ENCODE measurements at places on chromosomes 3 and 15.

DNA sequence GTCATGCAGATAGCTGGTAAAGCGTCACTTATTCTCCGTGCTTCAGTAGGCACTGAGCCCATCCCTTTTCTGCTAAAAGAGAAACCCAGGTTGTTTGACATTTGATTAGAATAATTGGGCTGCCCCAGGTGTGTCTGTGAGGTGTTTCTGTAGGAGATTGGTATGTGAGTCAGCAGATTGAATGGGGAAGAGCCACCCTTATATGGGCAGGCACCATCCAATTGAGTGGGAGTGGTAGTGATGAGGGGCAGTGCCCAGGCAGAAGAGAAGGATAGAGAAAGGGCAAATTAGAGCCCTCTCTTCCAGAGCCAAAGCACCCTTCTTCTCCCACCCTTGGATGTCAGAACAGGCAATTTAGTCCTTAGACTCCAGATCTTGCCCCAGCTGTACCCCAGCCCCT, 384.3 kb upstream of the GBE1 start:
- no peak for DNase-seq

GRCh38 chr3:107796791-107797190, 274.0 kb downstream of the BBX start:
- DNase-seq = no peak

GRCh38 chr3:196354132-196354531, 15.9 kb upstream of the TM4SF19 start:
- no peak for DNase-seq

DNA sequence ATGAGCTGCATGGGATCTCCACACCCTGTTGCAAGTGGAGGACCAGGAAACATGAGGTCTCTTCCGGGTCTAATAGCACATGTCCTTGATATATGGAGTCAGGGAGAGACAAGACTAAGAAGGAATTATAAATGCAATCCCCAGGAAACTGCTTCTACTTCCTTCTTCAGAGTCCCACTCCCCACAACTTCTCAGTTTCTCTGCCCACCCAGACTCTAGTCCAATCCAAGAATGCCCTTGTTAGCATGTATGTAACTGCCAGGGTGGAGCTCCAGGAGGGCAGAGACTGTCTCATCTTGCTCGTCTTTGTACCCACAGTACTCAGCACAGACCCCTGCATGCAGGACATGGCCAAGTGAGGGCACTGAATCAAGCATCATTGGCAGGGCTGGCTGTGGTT, 8.3 kb downstream of the DAPK2 start:
- no peak for DNase-seq

DNA sequence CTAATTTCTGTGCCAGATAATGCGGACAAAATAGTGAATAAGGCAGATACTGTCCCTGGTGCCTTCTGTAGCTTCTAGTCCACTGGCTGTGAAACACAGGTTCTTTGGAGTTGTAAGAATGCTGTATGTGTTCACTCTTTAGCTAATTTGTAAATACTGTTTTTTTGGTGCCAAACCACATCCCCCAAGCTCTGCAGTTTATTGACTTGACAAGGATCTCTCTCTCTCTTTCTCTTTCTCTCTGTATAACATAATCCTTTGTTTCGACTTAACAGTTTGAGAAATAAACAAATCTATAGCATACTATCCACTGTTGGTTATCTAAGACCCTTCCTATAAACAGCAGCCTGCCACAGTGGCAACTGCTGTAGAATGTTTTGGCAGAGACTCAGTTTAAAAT, 7.6 kb downstream of the SMAD3 start:
- DNase-seq = no peak

DNA sequence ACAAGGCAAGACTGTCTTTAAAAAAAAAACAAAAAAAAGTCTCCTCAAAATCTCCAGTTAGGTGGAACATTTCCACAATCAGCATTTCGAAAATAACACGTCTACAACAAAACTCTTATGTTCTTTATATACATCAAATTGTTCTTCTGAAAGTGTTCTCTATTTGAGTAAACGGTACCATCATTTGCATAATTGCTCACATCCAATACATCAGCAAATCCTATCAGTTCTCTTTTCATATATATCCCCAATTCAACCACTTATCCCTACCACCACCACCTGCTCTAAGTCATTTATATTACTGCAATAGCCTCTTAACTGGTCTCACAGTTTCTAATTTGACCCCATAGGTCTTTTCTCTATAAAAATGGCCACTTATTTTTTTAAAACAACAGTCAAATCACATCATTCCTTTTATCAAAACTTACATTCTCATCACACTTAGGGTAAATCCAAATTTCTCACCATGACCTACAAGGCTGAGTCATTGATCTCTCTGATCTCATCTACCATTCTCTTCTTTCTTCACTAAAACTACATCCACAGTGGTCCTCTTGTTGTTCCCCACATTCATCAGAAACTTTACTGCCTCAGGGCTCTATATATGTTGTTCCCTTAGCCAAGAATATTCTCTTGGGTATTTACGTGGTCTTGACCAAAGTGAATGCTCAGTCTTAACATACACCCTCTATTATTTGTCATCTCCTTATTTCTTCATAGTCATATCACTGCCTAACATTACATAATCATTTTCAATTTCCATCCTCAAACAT, 237.0 kb downstream of the SCAPER start:
- DNase-seq = no peak

DNA sequence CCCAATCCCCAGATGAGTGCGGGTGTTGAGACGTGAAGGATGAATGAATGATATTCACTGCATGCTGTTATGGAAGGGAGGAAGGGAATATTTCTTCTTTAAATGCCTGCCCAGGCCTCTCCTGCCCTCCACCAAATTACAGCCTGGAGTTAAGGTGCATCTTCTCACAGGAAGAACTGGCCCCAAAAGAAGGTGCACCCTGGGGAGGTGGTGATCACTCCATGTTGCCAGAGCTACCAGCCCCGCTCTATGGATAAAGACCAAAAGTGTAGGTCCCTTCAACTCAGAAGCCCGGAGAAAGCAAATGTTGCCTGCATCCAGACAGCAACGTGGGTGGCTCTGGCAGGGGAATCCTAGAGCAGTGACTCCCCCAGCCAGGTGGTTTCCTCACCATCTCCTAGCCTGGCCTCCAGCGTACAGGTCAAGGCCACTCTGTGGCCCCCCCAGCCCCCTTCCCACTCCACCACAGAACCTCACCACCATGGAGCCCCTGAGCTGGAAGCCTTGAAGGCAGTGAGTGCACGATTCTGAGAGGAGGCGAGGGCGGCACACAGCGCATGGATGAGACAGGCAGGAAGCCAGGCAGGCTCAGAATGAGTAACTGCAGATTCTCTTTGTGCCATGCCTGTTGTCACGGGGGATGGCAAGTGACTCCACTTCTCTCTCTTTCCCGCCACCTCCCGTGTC, 3.5 kb upstream of the VIPR1 start:
- DNase-seq = no peak

DNA sequence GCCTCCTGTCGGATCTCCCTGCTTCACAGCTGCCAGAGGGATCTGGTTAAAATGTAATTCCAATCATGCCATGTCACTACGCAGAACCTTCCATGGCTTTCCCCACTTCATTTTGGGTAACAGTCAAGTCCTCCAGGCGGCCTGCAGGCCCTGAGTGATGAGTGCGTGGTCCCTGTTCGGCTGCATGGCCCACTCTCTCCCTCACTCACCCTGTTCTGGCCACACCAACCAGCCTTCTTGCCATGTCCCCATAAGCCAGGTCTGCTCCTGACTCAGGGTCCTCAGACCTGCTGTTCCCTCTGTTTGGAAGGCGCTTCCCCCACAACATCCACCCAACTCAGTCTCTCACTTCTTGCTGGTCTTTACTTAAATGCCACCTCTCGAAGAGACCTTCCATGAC, 41.6 kb upstream of the LINGO1 start:
- no peak for DNase-seq

GRCh38 chr3:123444023-123444422, 4.9 kb downstream of the ADCY5 start:
- DNase-seq = no peak

DNA sequence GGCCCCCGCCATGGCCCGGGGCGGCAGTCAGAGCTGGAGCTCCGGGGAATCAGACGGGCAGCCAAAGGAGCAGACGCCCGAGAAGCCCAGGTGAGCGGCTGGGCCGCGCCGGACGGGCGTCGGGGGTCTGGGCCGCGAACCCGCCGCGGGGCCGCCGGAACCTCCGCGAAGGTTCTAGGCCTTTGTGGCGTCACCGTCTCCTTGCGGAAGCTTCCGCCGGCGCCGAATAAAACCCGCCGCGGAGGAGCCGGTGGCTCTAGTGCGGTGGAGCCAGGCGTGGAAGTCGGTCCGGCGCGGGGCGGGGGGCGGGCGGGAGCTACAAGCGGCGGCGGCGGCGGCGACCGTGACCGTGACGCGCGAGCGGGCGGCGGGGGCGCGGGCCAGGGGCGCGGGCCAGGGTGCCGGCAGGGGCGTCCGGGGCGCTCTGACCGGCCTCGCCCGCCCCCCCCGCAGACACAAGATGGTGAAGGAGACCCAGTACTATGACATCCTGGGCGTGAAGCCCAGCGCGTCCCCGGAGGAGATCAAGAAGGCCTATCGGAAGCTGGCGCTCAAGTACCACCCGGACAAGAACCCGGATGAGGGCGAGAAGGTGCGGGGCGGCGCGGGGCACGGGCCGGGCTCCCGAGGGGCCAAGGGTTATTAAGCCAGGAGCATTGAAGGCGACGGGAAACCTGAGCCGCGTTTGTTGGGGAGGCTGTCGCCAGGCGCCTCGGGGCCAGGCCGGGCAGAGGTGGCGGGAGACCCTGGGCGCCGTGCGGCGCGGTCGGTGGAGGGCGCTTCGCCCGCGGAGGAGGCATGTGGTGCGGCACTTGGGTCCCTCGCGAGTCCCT, at the start of gene DNAJA4:
DNAJA4 (plus strand) TSS at position 259 of the 833 bp plus-strand sequence; CDS start at position 461, 202 bp downstream.
- DNase-seq = no peak

DNA sequence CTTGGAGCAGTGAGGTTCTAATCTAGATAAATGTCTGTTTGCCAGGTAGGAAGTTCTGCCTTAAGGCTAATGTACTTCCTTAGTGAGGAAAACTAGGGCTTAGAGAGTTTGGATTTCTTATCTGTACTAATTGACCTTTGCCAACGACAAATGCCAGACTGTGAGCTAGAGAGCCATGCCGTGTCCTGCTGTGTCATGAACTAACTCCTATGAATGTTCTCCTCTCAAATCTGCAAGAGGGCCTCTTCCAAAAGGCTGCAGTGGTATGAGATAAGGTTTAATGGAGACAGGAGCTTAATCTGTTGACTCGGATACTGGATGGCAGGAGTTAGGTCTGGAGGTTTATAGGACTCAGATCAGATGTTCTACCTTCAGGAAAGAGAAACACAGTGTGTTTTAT, 524.9 kb downstream of the NTRK3 start:
- DNase-seq = no peak

- DNase-seq = no peak
Measured at GRCh38 chr3:136141291-136141785, 54.8 kb downstream of the MSL2 start.

- no peak for DNase-seq
Measured at GRCh38 chr15:77907824-77908751, 169.4 kb downstream of the TBC1D2B start.

DNA sequence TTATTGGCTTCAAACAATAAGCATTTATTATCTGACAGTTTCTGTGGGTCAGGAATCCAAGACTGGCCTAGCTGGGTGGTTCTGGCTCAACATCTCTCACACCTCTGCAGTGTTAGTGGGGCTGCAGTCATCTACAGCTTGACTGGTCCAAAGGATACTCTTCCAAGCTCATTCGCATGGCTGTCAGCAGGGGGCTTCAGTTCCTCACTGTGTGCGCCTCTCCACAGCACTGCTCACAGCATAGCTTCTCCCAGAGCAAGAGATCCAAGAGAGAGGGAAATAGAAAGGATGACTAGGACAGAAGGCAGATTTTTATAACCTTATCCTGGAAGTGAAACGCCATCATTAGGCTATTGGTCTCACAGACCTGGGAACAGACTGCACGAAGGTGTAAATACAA, 64.2 kb downstream of the MAGI1 start:
- DNase-seq = no peak

- no peak for DNase-seq
Measured at GRCh38 chr3:157147099-157147803, 12.7 kb downstream of the CCNL1 start.

- DNase-seq = no peak
Measured at GRCh38 chr15:79539401-79539800, 107.3 kb downstream of the MINAR1 start.

GRCh38 chr3:46509661-46510187, 11.9 kb downstream of the RTP3 start:
- DNase-seq = no peak

DNA sequence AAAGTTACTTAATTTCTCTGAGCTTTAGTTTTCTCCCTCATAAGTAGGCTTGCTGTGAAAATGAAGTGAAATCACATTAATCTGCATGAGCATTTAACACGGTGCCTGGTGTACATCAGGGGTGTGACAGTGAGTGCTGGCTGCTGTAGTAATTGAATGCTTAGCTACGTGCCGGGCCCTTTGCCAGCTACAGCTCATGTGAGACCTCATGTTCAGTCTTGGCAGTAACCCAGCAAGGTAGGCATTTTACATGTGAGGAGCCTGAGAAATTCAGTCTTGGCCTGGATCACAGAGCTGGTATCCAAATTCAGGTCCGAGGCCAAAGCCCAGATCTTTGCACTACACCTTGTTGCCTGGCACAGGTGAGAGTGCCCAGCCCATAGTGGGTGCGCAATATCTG, 9.1 kb downstream of the GHRL start:
- no peak for DNase-seq

GRCh38 chr3:99126316-99126715, 224.8 kb upstream of the DCBLD2 start:
- DNase-seq = no peak

- no peak for DNase-seq
Measured at GRCh38 chr3:130504701-130505100, 12.3 kb upstream of the COL6A6 start.

DNA sequence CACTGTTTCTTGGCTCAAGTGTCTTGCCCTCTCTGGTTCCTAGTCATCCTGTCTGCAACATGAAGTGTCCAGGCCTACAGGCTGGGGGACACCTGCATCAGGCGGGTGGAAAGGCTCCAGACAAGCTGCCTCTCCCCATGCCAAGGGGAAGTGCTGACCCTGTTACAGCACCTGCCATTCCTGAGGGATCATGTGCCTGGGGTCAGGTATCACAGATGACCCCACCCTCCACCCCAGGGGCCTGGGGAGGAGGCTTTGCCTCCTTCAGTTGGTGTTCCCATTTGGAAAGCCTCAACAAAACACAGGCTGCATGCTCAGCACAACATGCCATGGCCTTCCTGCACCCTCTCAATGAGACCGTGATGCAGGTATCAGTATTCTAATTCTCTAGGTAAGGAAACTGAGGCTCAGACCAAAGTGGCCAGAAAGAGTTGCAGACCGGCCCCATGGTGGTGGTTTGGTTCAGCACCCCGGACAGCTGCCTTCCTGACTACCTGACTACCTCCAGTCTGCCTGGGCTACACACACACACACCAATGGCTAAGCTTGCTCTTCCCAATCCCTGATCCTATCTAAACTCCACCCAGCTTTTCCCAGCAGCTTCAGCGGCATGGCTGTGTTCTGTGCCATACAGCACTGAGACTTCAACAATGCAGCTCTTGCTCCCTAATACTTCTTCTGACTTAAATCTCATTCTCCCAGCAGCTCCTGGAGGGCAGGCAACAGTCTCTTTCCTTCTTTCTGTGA, 69.7 kb upstream of the LINGO1 start:
- peak; percentile 47 for DNase-seq
